ENCODE measurements at places on chromosomes 13 and 19. TPM values are rescaled to one million over a fixed set of nuclear protein-coding genes. Genes with fewer than 3 reads are reported as not detected.
A peak's percentile ranks its signal among the peaks of the same experiment; 100 is the strongest.

DNA sequence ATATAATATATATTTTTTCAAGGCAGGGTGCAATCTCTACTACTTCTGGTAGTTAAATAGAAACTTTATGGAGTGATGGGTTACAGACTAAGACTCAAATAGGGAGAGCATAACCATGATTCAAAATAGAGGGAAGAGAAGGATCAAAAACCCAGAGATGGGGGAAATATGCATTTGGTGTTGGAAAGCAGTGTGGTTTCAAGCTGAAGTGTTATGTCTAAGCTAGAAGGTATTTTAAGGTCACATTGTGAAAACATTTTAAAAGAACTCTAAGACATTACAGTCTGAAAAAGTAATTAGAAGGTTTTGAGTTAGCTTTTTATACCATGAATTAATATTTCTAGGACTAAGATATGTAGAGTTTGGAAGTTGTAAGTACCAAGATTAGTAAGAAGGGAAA is 2741.4 kb downstream of the PCDH9 start:
- DNase-seq, result no peak

The KLK3 gene
- not detected for total RNA-seq

GRCh38 chr13:45209229-45209628 is 8.4 kb upstream of the KCTD4 start:
- peak; percentile 40 for DNase-seq

The C19orf18 gene
- total RNA-seq, result 0.25 TPM

The ERICH4 gene
- not detected for total RNA-seq

All from GM23248 (cell line).